ENCODE measurements at places on chromosomes 11 and 22.

DNA sequence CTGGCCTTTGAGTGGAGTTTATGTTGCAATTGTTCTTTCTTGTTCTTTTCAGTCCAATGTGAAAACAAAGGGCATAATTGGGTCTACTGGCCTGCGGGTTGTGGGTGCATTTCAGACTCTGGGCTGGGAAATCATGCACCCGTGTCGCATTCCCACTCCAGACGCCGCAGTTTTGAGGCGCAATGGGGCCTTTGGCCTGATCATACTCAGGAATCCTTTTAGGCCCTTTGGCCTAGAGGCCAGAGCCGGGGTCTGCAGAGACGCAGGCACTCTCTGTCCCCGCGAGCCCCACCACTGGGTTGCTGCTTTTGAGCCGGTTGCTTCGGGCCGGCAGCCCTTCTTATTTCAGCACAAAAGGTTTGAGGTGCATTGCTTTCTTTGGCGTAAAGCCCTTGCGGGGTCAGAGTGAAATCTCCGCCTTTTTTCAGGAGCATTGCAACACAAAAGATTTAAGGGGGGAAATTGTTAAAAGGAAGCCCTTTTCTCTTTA, 48.4 kb upstream of the DBX1 start:
- DNase-seq = no peak

- no peak for DNase-seq
Measured at GRCh38 chr11:65262381-65262680, 569 bp downstream of the POLA2 start.

- DNase-seq = no peak
Measured at GRCh38 chr11:44687388-44687787, 39.4 kb upstream of the TSPAN18 start.

DNA sequence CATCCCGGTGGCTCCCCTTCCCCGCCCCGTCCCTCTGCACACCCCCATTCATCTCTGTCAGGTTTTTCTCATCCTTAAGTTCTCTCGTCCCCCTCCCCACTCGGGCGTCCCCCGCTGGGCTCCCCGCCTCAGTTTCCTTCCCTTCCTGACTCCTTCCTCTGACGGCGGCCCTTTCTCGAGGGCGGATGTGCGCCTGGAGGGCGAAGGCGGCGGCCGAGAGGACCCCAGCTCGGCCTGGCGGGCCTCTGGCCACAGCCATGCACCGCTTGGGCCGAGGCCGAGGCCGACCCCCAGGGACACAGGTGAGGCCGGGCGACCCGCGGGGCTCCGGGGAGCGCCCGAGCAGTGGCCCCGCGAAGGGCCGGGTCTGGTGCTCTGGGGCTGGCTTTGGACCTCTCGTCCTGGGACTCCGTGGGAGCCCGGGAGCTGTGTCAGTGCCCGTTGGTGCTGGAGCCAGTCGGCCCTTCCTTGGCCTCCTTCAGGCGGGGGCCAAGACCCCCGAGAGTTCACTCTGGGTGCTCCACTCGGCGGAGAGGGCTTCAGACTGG, 2.9 kb downstream of the PHLDB1 start:
- DNase-seq = no peak

DNA sequence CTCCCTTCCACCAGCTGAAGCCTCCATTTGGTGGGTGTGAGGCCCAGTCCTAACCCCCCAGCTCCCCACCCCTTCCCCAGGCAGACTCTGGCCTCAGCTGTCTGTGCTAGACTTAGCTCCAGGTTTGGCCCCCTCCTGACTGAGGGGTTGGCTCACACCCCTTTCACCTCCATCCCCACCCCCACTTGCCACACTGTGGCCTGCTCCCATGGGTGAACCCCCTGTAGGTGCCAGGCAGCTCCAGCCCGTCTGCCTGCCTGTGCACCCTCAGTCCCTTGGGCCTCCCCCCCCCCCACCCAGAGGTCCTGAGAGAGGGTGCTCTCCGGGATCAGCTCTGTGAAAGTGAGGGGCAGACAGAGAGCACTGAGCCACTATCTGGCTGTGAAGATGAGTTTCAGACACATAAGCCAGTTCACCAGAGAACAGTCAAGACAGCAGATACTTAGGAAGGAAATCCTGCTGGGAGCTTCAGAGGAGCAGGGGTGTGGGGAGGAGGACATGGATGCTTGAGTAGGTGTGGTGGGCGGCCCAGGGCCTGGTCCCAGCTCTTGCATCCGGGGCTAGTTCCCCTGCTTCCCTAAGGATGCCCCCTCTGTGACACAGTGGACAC, 36.2 kb downstream of the PPM1F start:
- no peak for DNase-seq

GRCh38 chr11:13949876-13950275, 12.6 kb upstream of the SPON1 start:
- no peak for DNase-seq

DNA sequence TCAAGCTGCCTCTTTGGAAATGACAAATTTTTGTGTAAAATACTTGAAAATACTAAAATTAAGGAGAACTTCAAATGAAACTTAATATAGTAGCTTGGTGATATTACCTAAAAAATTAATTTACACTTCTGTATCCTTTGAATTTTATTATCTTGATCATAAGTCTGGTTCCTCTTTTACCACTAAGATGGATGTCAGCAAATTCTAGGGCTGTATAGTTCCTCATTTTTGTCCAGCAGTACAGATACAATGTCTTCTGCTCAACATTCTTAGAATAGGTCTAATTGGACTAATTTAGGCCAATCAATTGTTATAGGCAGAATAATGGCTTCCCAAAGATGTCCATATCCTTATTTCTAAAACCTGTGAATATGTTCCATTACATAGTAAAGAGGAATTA, 1298.0 kb upstream of the RAG2 start:
- DNase-seq = no peak

GRCh38 chr11:44250421-44250820, 59.5 kb downstream of the ALX4 start:
- DNase-seq = no peak

- DNase-seq = no peak
Measured at GRCh38 chr22:50157709-50158375, 12.7 kb upstream of the PANX2 start.

DNA sequence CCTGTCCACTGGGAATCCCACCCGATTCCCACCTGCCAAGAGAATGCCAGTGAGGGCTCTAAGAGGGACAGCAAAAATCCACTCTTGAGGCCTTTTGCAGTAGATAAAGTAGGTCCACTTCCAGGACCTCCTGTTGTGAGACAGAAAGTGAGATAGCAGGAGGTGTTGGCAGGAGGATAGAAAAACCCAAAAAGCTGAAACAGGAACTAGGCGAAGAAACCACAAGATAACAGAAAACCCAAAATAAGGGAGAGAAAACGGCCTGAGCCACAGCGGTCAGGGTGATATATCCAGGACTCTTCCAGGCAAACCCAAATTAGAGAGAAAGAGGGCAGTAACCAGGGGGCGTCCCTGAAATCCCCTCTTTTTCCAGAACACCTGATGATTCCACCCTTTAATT, 79.7 kb upstream of the LINC01488 start:
- no peak for DNase-seq

GRCh38 chr11:102436561-102436960, 16.0 kb downstream of the TMEM123 start:
- DNase-seq = peak; percentile 64

- DNase-seq = no peak
Measured at GRCh38 chr22:46289244-46289891, 7.3 kb upstream of the GTSE1 start.

- DNase-seq = no peak
Measured at GRCh38 chr11:36394056-36394455, 98.0 kb downstream of the PRR5L start.

- DNase-seq = no peak
Measured at GRCh38 chr11:75371949-75372876, 20.8 kb upstream of the ARRB1 start.

DNA sequence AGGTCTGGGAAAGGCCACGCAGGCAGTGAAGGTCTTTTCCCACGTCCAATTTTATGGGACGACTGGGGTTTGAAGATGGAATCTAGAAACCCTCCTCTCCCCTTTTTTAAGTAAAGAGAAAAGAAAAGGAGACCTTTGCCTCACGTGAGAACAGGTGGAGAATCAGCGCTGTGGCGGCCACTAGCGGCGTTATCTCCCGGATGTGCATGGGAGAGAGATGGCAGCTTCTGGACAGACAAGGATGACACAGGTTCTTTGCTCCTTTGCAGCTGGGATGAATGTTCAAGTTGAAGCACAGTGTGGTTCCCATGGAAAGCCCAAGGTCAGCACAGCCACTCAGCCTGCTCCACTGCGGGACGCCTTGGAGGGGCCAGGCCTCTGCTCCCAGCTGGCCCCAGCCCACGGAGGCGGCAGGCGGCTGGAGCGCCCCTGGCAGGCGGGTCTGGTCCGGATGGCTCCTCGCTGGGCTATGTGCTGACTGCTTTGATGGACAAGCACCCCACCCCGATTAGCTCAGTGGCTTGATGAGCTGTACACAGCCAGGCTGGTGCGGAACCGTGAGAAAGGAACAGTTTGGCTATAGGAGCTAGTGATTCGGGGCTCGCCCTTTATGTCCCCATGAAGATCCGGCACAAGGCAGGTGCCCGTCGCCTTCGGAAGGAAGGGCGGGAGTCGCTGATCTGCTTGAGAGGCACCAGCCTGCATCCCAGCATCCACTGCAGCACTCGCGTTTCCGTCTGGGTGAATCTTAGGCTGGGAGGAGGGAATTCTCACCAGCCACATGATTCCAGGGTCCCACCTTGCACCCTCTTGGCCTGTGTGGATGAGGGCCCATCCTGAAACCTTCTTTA, 14.5 kb upstream of the BID start:
- no peak for DNase-seq

- DNase-seq = no peak
Measured at GRCh38 chr22:47484960-47485569, 722.6 kb downstream of the TBC1D22A start.

- no peak for DNase-seq
Measured at GRCh38 chr11:19216021-19216420, 14.2 kb upstream of the CSRP3 start.

GRCh38 chr11:130625578-130626306, 177.3 kb downstream of the ADAMTS15 start:
- DNase-seq = no peak

DNA sequence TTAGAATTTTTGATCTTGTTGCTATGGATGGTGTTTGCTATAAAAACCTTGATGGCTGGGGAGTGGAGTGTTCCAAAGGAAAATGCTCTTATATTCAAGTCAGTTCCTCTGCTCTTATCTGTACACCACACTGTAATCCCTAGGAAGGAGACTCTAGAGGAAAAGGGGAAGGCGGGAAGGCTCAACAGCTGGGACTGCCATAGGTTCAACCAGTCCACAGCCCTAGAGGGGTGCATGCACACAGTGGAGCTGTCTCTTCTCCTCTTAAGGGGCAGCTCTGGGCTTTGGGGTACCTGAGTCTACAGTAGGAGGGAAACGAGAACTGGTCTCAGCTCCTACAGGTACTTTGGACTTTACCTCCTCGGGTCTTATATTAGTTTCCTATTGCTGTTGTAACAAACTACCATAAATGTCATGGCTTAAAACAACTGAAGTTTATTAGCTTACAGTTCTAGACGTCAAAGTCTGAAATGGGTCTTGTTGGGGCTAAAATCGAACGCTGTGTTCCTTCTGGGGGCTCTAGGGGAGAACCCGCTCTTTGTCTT, 77.2 kb upstream of the ZBED5 start:
- DNase-seq = no peak

- no peak for DNase-seq
Measured at GRCh38 chr11:86490582-86490981, 115.9 kb downstream of the CCDC81 start.

- peak; percentile 46 for DNase-seq
Measured at GRCh38 chr11:111983187-111983986, 41.8 kb upstream of the DLAT start.

- DNase-seq = no peak
Measured at GRCh38 chr22:30354644-30355043, 2.0 kb downstream of the SF3A1 start.

DNA sequence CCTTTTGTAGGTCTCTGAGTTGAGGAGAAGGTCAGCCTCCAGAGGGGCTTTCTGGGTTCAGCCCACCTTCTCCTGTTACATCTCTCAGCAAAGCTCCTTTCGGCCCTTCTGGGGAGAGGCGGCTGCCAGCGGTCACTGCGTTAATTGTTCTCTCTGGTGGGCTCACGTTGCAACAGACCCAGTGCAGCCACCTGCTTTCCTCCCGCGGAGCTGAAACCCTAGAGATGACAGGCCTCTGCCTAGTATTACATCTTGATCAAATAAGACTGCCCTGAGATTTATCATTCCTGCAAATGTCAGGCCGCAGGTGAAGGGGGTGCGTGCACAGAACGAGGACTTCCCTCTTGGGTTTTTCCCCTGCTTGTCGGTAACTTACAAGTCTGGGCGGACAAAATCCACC, 43.2 kb upstream of the CREB3L1 start:
- DNase-seq = no peak

DNA sequence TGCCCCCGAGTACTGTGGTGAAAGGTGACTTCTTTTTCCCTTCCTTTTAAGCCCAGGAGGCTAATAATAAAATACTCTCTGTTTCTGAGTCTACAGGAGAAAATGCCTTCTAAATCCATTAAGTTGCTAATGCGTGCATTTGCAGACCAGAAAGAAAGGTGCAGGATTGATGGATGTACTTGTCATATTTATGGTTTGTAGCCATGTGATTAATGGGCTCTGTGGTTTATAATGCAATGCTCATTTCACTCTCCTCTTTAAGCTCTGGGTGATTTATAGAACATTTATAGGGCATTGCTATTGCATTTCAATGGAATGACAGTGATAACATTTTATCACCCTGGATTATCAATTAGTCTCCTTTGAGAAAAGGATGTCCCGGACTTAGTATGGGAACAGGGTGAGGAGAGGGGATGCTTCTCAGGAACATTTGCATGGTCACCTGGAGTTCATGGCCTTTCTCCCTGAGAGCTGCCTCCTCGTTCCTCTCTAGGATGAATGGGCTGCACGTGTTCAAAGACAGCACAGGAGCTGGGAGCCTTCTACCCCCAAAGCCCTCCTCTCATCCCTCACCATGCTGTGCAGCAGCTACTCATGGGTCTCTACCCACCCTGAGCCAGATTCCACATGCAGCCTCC, 82.8 kb upstream of the HMGXB4 start:
- no peak for DNase-seq

GRCh38 chr11:107446822-107447431, 10.7 kb downstream of the CWF19L2 start:
- DNase-seq = no peak

DNA sequence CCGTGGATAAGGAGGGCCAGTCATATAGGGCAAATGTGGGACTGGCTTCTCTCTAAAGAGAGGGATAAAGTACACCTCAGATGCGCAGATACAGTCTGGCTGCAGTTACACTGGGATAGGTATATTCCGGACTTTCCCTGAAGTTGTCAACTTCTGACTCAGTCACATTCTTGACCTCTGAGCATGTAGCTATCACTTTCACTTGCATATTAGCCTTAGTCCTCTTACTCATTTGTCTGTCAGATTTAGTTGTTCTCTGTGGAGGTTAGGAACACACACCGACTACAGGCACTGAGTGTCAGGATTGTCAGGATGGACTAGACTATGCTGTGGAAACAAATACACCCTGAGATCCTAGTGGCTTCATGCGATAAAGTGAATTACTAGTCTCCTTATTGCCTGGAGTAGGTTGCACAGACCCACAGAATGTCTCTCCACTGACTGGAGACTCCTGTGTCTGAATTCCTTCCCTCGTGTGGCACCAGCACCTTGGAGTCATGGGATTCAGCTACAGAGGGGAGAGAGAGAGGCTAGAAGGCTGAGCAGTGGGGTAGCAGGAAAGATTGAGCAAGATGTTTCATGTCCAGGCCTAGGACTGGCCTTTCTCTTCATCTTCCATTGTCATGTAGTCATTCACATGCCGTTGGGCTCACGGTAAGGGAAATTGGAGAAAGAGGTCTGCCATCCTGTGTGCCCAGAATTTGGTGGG, 654.3 kb downstream of the NTM start:
- DNase-seq = peak; percentile 92

- DNase-seq = peak; percentile 32
Measured at GRCh38 chr11:68904248-68904847, 657 bp downstream of the IGHMBP2 start.

All from fibroblast of skin of back (primary cell).